ENCODE measurements at places on chromosomes 4 and X.

DNA sequence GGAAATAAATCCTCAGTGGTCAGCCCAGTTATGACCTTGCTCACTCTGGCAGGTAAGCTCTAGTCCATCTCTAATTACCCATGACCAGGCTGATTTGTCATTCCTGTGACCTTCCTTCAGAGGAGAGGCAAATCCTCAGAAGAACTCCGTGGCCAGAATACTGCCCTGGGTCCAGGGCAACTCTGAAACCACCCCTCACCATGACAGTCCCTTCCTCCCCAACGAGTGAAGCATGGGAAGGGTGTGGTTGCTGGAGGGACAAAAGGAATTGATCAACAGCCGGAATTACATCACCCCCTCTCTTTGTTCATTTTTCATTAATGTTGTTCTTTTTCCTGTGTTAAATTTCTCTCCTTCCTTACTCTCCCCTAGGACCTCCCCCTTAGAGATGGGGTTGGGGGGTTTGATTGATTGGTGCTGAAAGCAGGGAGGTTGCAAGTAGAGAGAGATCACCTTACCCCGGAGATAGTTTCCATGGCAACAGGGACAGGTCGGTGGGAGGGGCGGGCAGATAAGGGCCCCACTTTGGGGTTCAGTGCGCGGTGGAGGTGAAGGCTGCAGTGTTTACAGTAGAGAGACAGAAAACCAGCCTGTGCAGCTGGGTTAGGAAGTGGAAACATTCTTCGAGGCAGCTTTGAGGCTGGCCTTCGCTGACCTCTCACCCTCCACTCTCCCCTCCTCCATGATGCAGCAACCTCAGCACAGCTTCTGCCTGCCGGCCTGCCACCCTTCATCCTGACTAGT is 647.4 kb downstream of the BCOR start:
- DNase-seq: no peak

DNA sequence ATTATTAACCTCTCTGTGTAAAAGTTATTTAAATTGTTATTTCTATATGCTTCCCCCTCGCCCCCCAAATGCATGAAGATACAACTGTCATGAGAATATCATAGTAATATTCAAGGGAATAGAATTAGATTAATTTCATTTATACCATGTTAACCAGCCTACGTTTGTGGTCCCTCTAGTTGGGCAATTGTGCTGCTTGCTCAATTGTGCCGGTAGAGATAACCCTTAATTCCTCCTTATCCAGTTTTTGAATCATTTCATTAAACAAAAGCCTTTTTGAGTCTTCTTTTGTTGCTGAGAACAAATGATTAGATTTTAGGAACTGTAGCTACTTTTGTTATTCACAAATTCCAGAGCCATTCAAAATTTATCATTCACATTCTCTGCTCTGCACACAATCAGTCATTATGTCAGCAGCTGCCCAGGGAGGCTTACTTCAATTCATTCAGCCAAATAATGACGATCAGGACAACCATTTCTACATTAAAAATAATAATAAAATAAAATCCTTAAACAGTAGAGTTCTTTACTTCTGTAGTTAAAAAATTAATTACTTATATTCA is 98.1 kb downstream of the ADGRL3 start:
- DNase-seq: no peak

GRCh38 chrX:130173190-130173895 is 1.6 kb downstream of the RAB33A start:
- no peak for DNase-seq

DNA sequence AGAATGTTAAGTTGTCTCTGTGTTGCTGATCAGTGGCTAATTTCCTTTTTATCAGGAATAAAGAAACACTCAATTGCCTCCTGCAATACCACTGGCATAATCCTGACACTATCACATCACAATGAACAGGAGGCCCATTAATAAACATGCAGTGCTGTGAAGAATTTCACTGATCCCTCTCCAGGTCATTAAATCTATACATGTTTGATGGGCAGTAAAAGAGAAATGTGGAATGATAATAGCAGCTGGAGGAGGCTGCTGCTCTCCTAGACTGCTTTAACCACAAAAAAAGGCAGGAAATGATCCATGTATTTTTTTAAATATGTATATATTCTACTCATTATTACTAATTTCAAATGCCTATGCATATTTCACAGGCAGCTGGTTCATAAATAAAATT is 202.1 kb downstream of the CENPC start:
- DNase-seq: no peak

- no peak for DNase-seq
Measured at GRCh38 chr4:113397114-113397701, 347.8 kb downstream of the ANK2 start.

DNA sequence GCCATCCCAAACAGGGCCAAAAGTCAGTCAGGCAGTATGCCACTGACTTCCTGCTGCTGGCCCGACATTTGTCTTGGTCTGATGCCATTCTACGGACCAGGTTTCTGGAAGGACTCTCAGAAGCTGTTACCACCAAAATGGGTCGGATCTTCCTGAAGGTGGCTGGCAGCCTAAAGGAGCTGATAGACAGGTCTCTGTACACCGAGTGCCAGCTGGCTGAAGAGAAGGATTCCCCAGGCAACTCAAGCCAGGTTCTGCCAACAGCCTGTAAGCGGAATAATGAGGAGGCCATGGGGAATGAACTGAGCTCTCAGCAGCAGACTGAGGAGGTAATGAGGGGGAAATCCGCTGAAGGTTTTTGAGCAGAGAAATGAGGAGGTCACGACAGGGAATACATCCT is 95.7 kb downstream of the RTL9 start:
- no peak for DNase-seq

GRCh38 chrX:30278365-30278764 is 30.8 kb downstream of the NR0B1 start:
- DNase-seq: no peak

- DNase-seq: no peak
Measured at GRCh38 chr4:169510617-169511016, 101.8 kb downstream of the NEK1 start.

- DNase-seq: no peak
Measured at GRCh38 chr4:3791910-3792542, 25.8 kb downstream of the ADRA2C start.

DNA sequence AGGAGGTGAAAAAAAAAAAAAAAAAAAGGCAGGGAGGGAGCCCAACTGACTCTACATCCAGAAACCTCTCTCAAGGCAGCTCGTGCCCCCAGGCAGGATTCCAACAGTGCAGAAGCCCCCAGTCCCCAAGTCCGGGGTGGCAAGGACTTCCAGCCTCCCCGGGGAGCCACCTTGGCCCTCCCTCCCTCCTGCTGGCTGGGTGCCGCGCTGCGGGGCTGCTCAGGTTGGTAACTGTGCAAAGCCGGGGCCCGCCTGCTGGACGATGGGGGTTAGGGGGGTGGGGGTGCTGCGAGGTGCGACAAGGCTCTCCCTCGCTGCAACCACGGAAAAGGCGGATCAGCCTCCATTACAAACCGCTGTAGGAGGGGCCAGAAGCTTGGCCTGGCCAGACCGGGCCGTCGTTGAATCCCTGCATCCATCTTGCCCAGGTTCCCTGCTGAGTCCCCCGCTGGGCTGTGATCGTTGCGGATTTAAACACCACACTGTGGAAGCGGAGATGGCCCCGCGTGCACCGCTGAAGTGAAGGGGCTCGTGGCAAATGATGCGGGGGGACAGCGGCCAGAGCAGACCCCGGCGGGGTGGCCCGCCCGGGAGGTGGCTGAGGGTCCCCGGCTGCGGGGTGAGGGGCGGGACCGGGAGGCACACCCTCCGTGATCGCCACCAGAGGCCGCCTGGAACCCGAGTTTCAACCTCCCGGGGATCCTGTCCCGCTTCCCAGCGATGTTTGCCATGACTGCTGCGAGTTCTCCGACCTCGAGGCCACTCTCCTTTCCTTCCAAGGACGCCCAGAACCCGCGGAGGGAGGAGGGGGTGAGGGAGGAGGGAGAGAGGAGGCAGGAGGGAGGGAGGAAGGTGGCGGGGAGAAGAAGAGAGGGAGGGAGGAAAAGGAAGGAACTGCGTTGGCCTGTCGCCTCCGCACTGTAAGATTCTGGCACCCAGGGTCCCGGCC is 58.0 kb upstream of the DDX3X start:
- DNase-seq: peak; percentile 45

- DNase-seq: no peak
Measured at GRCh38 chrX:20789103-20789502, 522.4 kb upstream of the RPS6KA3 start.

GRCh38 chr4:145625677-145626622 is 6.8 kb downstream of the MMAA start:
- DNase-seq: no peak

GRCh38 chr4:130336585-130337217 is 1240.7 kb downstream of the C4orf33 start:
- DNase-seq: peak; percentile 3

DNA sequence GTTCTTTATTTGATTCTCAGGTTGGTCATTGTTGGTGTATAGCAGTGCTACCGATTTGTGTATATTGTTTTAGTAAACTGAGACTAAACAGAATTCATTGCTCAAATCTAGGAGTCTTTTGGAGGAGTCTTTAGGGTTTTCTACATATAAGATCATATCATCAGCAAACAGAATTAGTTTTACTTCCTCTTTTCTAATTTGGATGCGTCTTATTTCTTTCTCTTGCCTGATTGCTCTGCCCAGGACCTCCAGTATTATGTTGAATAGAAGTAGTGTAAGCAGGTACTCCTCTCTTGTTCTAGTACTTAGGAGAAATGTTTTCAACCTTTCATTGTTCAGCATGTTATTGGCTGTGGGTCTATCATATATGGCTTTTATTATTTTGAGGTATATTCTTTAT is 92.6 kb downstream of the IQCM start:
- DNase-seq: no peak

DNA sequence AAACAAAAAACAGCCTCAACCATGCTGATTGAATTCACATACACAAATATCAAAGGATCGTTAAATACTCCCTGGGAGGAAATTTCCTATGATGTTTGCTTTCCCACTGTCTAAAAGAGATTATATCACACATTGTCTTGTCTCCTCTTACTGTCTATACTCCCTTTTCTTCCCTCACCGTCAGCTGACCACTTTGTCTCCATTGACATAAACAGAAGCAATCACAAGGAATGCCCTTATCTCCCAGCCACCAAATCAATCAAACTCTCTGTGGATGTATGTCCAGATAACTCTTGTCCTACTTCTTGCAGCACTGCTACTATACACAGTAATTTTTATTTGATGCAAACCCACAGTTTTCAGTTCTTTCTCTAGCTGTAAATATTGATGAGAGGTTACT is 12.2 kb upstream of the NUDT9 start:
- DNase-seq: no peak

Measured in COR-L47 (cell line).